Ureter (tissue), 1 donor: ENCODE measurements at places on chromosomes 4 and X. TPM values are rescaled to one million over a fixed set of nuclear protein-coding genes. Genes with fewer than 3 reads are reported as not detected.

DNA sequence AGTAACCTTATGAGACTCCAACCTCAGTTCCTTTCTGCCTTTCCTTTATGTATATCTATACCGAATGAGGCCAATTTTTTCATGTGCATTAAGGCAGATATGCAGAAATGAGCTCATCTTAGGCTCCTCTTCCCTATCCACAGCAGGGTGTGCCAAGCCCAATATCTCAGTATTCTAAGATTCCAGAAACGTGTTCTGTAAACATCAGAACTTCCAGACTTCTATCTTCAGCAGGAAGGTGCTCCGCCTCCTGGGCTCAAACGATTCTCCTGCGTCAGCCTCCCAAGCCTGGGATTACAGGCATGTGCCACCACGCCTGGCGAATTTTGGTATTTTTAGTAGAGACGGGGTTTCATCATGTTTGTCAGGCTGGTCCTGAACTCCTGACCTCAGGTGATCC, 31.0 kb upstream of the CCNG2 start:
- DNase-seq, result no peak

DNA sequence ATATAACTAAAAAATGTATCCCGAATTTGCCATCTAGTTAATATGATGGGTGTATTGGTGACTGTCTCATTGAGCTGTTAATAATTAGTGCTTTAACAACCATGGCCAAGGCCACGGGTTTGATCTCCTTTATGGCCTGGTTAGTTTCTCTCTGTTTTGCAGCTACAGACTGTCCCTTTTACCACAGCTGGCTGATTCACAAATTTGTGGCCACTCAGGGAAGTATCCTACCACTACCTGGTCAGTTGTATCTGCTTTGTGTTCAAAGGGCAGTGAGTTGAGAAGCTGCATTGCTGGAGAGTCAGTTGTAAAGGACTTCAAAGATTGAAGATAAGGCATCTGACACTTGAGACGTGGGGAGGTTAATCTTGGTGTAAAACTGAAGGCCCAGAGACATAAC, 219.1 kb upstream of the BMP3 start:
- no peak for DNase-seq

GRCh38 chr4:148064451-148064850, 332.6 kb downstream of the ARHGAP10 start:
- DNase-seq, result no peak

Gene GABRQ
- total RNA-seq, result 0.26 TPM

Gene SHOX
- not detected for total RNA-seq

DNA sequence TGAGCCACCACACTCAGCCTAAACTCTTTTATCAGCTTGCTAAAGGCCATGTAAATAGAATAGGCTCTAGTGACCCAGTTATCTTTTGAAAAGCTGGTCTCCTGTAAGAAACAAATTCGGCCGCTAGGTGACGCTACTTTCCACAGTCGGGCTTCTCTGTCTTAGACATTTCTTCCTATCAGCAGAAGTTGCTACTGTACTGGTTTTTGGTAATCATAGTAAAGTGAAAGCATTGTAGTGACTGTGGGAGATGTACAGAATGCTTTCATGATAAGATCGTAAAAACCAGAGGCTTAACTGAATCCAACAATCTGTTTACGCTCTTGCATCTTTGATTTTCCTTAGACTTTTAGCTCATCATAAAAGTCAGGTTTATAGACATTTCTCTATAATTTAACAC, 82.6 kb downstream of the GK start:
- DNase-seq, result peak; percentile 59

Gene BGN
- 77.5 TPM for total RNA-seq

DNA sequence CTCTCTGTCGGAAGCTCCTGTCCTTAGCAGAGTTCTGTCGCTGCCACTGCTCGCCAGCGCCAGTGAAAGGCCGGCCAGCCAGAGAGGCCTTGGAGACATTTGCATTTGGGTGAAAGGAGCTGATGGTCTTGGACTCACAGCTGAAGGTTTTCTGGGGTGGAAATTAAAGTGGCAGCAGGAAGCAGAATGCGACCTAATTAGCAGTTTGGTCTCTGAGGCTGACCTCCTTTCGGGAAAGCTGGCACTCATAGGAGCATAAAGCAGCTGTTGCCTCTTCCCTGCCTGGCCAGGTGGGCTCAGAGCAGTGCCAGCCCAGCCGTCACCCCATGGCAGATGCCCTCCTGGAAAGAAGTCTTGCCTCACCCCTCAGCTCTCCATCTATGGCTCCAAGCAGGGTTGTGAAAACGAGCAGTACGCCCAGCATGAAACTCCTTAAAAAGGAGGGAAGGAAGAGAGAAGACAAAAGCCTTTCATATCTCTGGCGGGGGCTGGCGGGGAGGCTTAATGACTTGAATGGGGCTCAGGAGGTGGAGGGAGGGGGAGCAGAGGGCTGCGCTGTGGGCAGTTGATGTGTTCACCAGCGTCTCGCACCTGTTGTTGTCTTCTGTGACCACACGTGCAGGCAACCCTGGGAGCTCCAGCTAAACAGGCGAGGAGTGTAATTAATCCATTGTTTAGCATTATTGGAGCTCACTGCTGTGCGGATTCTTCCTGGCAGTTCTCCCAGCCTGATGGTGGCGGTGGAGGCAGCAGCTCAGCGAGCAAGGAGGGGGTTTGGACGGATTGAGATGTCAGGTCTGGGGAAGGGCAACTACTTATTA, 264.0 kb downstream of the MID1IP1 start:
- no peak for DNase-seq

GRCh38 chr4:138344851-138345250, 102.7 kb upstream of the SLC7A11 start:
- DNase-seq, result no peak

GRCh38 chrX:45508454-45508853, 307.8 kb upstream of the DIPK2B start:
- DNase-seq, result no peak

DNA sequence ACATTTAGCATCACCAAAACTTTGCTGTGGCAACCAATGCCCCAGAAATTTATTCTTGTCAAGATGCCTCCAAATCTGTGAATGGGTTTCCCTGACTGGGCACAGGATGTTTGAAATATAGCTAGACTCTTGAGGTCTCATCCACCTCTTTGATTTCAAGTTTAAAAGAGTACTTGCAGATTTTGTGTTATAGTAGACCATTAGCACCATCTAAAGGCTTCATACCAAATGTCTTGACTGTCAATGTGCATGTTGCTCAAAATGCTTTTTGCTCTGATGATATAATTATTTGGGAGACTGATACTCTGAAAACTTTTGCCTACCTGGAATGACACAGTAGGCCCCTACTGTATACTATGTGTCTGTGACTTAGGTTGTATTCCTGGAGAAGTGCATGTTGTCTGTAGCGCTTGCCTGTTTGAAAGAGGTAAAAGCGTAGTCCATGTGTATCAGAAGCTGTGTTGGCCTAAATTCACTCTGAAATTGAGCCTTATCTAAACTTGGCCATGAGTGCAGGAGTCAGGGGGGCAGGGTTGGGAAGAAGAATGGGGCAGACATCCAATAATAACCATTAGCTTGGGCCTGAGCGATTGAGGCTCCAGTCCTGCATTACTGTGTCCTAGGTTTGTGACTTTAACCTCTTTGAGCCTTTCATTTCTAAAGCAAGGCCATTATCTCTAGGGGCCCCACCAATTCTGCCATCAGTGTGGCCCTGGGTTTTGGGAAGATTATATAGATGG, 33.8 kb downstream of the NDP start:
- DNase-seq, result no peak

- DNase-seq, result no peak
Measured at GRCh38 chrX:4690521-4690920, 977.1 kb upstream of the PRKX start.

Gene MAGED4
- total RNA-seq, result 10.9 TPM

DNA sequence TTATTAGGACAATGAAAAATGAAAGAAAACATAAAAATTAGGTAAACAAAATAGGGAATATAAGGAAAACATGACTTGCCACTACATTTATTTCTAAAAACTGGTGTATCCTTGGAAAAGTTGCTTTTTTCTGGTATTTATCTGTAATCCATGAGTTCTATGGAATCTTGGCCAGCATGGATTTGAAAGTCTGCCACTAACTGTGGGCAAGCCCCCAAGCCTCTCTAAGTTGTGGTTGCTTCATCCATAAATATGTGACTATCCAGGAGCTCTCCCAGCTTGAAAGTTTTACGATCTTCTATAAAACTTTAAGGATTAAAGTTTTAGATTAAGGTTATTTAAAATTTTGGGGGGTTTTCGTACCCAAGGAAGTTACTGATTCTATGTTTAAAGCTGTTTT, 21.8 kb downstream of the RPS6KA3 start:
- DNase-seq, result no peak

DNA sequence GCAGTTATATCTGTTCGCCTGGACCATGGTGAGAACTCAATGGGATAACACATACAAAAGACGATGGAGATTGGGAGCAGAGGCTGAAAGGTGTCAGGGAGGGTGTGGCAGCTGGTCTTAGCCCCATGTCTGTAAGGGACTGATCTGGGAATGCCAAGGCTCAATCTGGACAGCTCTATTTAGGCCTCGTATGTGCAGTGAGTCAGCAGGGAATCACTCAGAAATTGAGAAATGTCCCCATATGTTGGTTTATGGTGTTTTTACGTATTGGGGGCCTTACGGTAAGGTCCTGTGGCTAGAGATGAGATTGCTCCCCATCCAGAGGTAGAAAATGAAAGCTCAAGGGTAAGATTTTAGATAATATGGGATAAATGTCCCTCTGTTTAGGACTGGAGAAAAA, 71.4 kb upstream of the TTC29 start:
- DNase-seq, result no peak

Gene RASSF6
- total RNA-seq, result 41.7 TPM

DNA sequence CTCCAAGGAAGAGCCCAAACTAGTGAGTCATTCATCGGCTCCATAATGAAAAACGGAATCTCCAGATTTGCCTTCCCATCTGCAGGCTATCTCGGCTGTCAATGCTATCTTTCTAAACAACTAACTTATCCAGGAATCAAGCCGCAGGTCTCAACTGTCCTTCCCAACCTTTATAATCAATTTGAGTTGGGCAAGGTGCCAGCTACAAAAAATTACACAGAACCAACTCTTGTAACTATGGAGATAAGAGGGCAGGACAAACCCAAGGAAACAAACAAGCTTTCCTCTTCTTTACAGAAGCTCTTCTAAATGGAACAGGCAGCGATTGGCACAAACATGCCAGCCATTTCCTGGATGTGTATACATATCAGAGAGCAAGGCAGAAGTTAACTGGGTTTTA, 61.2 kb upstream of the RAI2 start:
- no peak for DNase-seq

DNA sequence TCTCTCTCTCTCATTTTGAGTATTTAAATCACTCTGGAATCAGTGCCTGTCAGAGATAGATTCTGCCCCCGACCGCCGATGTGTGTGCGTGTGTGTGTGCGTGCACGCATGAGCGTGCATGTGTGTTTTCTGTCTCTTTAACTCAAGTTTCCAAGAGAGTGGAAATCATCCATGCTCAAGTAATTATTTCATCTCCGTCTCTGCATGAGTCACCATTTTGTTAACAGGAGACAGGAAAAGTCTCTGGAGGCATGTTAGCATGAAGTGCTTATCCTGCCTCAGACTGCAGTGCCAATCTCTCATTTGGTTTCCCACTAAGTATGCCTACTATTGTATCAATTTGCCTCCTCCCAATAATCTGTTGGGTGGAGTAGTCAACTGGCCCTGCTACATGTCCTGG, 182.9 kb upstream of the NHS start:
- no peak for DNase-seq

DNA sequence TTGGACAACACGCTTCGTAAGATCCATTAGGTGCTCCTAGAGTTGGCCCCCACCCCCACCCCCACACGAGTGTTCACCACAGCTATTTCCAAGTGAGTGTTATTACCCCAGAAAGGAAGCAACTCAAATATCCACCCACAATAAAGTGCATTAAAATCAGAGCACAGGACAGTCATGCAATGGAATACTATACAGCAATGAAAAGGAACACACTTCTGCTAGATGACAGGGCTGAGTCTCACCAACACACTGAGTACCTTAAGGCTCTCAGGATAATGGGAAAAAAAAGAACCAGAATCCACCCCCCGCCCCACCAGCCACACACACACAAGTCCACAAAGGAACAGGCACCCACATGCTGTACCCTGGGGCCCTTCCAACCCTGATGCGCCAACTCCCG, 21.0 kb downstream of the LRPAP1 start:
- DNase-seq, result no peak

DNA sequence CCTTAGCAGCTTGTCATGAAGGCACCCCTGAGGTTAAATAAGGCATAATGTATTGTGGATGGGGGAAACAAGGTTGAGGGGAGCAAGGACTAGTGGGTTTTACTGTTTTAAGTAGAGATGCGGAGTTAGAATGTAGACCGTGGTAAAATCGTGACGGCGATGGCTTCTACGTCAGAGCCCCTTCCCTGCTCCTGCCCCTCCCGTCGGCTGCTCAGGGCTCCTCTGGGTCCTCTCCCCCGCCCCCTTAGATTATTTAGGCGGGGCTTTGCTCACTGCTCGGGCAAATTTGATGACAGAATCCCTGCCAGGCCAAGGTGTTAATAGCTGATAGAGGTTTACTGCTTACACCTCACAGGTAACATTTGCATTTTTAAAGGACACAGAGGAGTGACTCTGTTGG, 2.3 kb downstream of the FRMPD3 start:
- DNase-seq, result no peak

- DNase-seq, result no peak
Measured at GRCh38 chrX:9851890-9852289, 65.7 kb downstream of the SHROOM2 start.

DNA sequence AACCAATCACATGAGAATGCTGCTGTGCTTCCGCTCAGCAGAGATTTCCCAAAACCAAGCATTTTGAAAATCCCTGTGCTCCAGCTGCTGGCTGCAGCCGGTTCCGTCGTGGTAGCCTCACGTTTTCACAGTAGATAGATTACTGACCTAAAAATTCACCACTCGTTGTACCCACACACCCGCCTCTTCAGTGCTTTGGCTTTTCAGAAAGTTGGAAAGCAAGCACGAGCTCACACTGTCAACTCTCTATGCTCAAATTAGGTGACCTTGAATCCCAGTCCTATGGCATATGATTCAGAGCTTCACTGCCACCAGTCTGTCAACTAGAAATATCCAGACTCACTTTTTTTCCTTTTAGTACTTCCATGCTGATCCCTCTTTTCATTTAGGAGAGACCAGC, 168.9 kb downstream of the DCTD start:
- no peak for DNase-seq

Gene NWD2
- total RNA-seq, result 0.36 TPM

GRCh38 chrX:12758291-12758690, 32.9 kb upstream of the PRPS2 start:
- DNase-seq, result no peak

DNA sequence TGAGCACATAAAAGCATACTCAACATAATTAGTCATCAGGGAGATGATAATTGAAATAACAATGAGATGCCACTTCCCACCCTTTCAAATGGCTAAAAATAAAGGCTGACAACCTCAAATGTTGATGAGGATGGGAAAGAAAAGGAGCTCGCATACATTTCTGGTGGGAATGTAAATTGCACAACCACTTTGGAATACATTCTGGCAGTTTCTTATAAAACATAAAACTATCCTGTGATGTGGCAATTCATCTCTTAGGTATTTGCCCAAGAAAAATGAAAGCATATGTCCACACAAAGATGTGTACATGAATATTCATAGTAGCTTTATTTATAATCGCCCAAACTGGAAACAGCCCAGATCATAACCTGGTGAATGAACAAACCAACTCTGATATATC, 687 bp upstream of the ZNF275 start:
- DNase-seq, result no peak

Gene ARL9
- 1.3 TPM for total RNA-seq

GRCh38 chrX:73213734-73214425, 771 bp downstream of the NAP1L2 start:
- no peak for DNase-seq
